CD4-positive, alpha-beta T cell treated with Interleukin-15 for 1 hour (primary cell): ENCODE measurements at places on chromosomes 1 and 21.

GRCh38 chr1:218970397-218970990 lies 203.2 kb upstream of the LYPLAL1 start:
- DNase-seq = no peak

DNA sequence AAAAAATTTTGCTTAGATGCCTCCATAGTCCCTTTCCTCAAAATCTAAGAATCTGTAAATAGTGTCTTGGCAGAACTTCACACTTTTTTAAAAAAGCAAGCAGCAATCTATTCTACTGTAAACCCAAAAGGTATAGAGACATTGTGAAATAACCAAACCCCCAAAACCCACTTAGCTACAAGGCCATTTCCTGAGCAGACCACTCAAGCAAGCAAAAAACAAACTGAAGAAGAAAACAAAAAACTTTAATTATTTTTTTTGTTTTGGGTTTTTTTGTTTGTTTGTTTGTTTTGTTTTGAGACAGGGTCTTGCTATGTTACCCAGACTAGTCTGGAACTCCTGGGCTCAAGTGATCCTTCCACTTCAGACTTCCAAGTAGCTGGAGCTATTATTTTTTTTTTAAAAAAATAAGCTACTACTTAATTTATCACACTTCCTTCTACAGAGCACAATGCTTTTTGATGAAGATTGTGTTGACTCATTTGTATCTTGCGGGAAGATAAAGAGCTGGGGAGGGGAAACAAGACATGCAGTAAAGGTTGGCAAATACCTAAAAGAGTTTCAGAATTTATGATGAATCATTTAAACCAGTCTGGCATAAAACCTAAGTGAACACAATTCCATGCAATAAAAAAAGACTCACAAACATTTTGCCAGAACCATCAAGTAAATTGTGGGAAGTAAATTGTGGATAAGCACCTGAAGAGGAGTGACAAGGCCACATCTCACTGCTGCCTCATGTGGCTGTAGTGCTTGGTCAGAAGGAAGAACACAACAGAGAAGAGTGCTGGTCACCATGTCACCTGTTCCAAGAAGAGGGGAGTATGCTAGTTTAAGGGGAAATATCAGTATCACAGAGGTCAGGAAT lies 2.7 kb upstream of the PTPN22 start:
- no peak for DNase-seq

DNA sequence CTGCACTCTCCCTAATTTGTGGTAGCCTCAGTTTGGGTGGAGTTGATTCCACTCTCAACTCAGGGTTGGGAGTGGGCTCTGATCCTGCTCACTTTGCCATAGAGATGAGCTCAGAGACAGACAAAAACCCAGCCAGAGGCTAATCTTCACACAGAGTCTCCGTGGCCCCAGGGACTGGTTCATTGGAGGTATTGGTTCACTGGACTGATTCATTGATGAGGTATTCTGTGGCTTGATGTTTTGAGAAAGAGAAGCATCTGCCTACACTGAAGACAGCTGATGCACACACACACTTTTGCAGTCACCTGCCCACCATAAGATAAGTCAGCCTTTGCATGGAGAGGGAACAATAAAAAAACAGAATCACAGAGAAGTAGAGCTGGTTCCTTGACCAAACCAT lies 183.8 kb downstream of the AJAP1 start:
- no peak for DNase-seq

- DNase-seq = no peak
Observed at GRCh38 chr1:151408891-151409290, 9.5 kb downstream of the PSMB4 start.

DNA sequence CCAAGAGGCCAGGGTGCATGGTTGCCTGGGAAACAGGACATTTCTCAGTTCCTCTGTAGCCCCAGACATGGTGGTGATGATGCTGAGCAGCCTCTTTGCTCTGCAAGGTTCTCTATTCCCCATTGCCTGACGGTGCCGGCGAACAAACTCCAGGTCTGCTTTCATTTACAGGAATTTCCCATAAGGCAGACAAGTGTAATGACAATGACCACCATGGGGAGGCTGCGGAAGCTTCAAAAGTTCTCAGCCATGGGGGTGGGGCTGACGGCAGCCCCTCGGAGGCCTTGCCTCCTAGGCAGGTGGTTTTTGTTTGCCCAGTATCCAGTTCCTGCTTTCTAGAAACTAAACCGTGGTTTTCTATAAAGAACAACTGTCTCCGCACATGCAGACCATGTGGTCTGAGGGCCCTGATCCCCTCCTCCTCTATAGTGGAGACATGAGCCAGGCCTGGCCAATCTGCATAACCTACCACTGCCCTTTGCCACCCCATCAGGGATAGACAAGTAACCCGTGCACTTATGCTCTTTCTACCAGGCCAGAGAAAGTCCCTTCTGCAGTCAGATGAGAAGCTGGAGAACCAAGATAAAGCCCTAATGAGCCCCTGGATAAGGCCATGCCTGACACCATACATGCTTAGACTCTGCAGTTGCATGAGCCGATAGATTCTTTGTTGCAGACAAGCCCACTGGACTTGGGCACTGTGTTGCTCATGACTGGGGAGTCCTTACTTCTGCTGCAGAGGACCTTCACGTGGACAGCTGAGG lies 54.1 kb downstream of the LDLRAD2 start:
- DNase-seq = peak; percentile 34

- DNase-seq = no peak
Observed at GRCh38 chr21:27257908-27258556, 291.1 kb upstream of the ADAMTS5 start.

- no peak for DNase-seq
Observed at GRCh38 chr1:48493970-48494769, 22.2 kb upstream of the SPATA6 start.

- DNase-seq = no peak
Observed at GRCh38 chr1:203251466-203251865, 22.0 kb upstream of the CHIT1 start.

DNA sequence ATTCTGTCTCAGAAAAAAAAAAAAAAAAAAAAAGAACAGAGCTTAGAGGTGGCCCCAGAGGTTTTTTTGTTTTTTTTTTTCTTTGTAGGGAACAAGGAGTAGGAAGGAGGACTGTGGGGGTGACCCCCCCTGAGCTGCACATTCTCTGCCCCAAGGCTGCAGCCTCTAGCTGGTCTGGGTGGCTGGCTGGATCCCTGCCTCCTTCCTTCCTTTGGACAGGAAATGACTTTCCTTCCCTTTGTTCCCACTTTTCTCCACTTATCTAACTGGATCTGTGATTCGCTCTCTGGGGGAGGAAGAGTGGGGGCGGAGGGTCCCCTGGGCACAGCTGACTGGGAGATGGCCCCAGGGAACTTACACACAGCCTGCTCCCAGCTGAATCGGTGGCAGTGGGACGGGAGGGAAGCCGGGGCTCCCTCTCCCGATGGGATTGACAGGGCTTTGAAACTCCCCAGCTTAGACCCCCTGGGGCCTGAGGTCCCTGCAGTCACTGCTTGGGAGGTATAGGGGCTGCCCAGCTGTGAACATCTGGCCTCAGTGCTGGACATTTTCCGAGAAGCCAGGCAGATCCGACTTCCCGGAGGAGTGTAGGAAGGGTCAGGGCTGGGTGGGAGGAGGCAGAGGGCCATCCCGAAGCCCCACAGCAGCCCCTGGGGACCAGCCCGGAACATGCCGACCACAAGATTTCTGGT lies 2.1 kb downstream of the FBLIM1 start:
- DNase-seq = no peak

DNA sequence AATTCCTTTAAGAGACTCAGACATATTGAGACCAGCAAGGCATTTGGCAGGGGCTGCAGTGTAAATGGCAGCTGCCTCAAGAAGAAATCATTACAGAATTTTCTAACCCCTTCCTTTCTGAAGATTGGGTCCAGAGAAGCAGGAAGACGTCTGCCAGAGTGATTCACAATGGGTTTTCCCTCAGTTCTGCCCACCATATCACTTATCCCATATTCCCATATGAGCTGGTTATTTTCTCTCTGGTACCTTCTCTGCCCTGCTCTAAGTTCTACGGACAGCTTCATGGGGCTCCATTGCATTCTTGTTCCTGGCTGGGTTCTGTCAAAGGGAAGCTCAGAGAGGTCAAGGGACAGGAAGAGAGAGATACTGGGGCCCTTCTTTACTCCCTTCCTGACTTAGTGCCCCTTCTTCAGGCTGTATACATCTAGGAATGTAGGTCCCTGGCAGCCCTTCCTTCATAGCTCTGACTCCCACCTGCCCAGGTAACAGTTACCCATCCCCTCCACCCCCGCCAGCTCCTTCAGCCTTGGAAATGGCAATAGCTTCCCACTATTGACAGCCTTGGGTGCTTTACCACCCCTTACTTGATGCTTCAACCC lies 420.6 kb upstream of the DAB1 start:
- DNase-seq = no peak

DNA sequence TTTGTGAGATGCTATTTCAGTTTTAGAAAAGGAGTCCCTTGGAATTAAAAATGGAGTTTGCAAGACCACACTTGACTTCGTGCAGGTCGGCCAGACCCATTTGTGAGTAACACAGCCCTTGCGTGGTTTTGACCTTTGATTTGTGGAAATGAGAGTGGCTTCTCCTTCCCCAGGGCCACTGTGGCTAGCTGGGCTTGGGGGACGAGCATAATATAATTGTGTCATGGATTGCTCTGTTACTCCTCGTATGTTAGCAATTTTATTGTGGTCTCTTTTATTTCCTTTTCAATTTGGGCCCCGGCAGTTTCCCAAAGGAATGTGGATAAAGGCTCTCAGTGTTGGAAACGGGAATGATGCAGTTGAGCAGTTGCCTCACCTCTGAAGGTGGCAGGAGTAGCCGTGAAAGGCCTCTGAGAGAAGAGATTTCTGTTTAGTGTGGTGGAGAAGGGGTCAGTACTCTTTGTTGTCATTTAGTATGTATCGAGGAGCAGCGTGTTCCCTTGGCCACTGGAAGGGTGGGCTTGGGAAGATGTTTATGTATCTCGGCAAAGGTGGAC lies 194.6 kb downstream of the PBX1 start:
- no peak for DNase-seq

DNA sequence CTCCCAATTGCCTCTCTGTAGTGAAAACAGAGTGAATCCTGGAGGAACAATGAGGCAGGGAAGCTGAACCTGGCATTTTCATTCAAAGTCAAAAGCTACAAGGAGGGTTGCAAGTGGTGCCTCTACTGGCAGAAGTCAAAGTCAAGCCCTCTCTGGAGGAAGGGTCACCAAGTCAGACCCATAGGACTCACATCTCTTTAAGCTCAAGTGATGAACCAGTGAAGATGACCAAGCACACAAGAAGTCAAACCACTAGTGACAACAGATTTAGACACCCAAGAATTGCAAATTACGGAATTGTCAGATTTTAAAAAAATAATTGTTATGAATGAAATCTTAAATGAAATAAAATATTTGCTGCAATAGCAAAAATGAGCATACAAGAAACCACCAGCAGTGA lies 81.1 kb upstream of the ATP1B1 start:
- DNase-seq = no peak

DNA sequence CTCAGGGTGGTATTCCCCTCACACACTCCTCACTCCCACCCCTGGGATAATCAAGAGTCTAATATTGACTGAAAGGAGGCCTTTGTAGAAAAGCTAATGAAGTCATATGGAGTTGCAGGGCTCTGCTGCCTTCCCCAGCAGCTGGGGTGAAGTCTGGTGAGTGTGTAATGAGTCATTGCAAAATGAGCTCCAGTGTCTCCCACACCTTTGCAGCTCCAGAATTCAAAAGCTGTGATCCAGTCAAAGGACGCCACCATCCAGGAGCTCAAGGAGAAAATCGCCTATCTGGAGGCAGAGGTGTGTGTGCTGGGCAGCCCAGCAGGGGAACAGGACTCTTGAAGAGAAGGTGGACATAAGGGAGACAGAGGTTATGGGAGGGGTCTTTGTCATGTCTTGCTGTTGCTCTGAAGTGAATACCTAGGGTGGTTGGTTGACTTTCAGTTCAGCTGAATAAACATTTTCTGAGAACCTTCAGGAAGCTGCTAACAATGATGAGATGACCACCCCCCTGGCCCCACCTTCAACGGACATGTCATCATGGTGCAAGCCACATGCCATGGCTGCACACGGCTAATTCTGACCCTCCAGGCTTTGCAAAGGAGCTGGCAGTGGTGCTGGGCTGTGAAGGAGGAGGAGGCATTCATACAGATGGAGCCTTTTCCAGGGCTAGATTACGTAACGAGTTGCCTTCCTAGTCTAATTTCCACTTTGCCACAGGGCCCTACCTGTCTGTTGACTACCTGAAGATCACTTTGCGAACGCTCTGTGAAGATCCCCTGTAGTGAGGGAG lies 32.2 kb upstream of the SNX27 start:
- no peak for DNase-seq

DNA sequence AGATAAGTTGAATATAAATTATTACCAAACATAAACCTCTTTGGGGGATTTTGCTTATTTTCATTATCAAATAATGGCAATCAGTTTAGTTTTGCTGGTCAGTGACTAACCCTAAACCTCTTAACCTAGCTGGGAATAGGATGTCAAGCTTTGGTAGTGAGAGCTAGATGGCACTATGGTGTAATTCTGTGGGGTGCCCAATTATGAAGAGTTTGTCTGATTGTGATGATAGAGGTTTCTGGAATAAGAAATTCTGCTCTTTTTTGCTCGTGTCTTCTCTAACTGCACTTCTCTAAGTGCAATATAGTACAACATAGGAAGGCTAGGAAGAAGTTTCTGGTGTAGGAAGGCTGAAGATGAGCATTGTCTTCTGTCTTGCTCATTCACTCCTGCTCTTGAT lies 59.8 kb downstream of the XCL1 start:
- no peak for DNase-seq

DNA sequence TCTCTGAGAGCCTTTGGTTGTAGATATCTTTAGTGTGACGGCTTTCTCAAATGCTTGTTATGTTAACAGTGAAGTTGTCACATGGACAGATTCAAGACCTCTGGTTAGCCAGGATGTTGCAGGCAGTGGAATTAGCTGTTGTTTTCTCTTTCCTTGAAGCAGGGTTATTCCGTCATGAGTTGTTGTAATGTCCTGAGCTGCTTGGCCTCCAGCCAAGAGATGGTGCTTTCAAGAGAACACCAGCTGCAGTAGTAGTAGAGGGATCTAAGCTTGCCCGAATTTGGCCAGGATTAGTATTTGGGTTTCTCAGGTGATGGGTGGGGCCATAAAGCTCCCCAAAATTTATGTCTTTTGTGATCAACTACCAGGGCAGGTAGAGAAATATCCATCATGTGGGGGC lies 13.4 kb downstream of the KCNE1 start:
- DNase-seq = no peak

DNA sequence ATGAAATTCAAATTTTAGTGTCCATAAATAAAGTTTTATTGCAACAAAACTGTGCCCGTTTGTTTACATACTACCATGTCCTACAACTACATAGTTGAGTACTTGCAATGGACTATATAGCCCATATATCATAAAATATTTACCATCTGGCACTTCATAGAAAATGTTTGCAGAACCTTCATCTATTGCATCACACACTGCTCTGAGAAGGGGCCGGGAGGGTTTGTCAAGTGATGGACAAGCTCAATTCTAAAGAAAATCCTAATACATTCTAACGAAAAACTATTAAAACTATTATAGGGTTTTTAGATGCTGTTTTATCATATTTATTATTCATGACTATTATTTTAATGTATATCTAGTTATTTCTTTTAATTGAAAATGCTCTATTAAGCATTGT lies 35.9 kb downstream of the RGSL1 start:
- DNase-seq = no peak

- DNase-seq = no peak
Observed at GRCh38 chr1:114986286-114986685, 43.3 kb upstream of the TSHB start.
